ENCODE measurements at places on chromosomes 11 and 22. TPM values are rescaled to one million over a fixed set of nuclear protein-coding genes. Genes with fewer than 3 reads are reported as not detected.

GRCh38 chr22:38505541-38506117 lies 482 bp downstream of the DDX17 start:
- peak; percentile 28 for DNase-seq

- DNase-seq = peak; percentile 67
Measured at GRCh38 chr11:80815752-80816453, 1375.1 kb upstream of the TENM4 start.

DNA sequence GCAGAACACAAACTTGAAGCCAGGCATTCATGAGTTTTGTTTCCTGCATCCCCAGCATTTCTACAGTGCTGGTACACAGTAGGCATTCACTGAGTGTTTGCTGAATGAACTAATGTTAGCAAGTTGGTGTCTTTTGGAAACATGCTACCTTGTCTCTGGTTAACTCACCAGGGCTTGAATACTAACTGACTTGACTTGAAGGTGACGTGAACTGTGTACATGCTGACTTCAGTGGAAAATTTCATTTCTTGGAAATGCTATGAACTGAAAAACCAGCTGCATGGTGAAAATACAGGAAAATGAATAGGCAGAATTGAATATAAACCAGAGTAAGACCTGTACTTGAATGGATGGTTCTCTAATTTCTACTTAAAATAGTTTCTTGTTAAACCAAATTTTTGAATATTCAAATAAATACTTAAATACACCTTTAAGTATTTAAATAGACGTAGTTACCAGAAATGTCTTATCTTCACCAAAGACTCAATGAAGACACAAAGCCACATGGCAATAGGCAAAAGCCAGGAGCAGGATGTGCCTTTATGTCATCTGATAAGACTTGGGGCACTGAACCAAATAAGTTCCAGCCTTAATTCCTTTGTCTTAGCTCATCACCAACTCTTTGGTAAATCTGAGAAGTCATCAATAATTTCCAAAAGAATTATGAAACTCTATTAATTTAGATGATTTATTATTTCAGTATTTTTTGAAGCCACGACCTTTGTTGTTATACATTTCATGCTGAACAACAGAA lies 39.7 kb upstream of the POU2AF2 start:
- no peak for DNase-seq

- DNase-seq = no peak
Measured at GRCh38 chr11:72155751-72156150, 20.2 kb downstream of the FOLR3 start.

DNA sequence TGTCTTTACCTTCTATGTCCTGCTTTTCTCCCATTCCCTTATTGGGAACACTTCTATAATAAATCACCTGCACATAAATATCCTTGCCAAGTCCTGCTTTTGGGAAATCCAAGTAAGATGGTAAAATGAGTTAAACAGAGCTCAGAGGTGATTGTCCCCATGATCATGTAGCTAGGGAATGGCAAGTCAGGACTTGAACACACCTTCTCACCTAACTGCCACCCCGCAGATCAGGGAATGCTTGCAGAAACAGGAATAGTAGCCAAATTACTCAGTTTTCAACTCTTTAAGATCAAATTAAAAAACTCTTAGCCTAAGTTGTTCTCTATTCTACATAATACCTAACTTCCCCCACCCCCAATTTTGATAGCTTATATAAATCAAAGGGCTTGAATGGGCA lies 16.0 kb downstream of the OOSP3 start:
- DNase-seq = no peak

- no peak for DNase-seq
Measured at GRCh38 chr11:74371269-74372052, 26.8 kb downstream of the PGM2L1 start.

DNA sequence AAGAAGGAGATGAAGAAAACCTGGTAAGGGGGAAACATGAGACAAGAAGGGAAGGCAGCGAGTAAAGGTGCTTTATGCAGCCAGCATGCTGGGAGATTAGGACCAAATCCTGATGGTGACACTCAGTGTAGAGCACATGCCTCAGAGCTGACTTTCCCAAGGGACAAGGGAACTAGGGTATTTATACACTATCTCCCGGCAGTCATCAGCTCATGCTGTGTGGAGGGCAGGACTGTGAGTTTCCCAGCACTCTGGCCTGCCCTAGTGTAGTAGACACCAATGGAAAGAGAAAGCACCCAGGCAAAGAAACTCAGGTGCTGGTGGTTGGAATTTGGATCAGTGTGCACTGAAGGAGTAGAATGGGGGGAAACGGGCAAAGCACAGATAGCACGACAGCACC lies 128.3 kb upstream of the CSNK2A3 start:
- no peak for DNase-seq

Gene POU2AF2
- total RNA-seq = not detected

Gene OR52N4
- not detected for total RNA-seq

Gene XKR3
- not detected for total RNA-seq

Gene CNIH2
- 0.25 TPM for total RNA-seq

Measured in dermis microvascular lymphatic vessel endothelial cell (primary cell).